ENCODE measurements at places on chromosomes 7 and 10.

DNA sequence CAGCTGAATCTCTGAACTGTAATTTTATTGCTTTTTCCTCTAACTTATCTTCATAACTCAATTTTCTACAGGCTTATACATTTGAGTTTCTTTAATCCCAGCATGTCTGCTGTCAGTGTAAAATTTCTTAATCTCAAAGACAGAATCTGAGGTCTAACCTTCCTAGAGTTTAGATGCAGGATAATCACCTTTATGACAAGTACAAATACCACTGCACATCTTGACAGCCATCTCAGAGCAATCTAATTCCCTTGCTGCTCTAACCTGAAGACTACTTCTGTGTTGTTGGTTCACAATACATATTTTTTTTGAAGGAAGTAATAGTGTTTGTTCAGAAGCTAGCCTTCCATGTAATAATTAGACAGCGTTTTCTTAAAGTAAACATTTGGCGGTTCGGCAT lies 424.2 kb upstream of the ZWINT start:
- DNase-seq: no peak

DNA sequence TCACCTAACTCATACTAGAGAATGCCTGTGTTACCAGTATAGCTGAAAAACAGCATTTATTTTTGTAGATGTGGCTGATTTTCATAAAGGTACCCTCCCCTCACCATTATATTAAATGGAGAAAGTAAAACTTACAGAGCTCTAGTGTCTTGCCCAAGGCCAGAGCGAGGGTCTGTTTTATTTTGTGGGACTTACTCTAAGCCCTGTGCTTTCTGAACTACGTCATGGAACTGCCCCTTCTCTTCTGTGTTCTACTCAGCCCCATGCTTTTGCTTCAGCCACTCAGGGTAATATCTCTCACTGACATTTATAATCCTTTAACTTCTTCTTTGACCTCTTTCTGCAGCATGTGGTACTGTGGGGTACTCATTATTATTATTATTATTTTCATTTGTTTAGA lies 10.3 kb upstream of the ZNF786 start:
- no peak for DNase-seq

- no peak for DNase-seq
Observed at GRCh38 chr10:99555825-99556523, 23.2 kb downstream of the NKX2-3 start.

GRCh38 chr7:34133983-34134782 lies 228.8 kb downstream of the BMPER start:
- peak; percentile 80 for DNase-seq

GRCh38 chr7:84389242-84389641 lies 194.7 kb upstream of the SEMA3A start:
- DNase-seq: no peak

DNA sequence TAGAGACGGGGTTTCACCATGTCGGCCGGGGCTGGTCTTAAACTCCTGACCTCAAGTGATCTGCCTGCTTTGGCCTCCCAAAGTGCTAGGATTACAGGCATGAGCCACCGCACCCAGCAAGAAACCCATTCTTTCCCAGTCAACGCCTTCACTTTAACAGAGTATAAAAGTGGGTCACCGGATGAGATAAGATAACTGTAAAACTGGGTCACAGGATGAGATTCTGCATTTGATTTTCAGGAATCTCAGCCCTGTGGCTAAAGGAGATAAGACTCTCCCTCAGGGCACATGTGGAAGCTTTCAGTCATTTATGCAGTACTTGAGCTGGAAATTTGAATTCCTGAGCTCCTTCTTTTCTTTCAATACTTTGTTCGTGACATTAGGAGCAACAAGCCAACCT lies 70.8 kb downstream of the LRRC17 start:
- no peak for DNase-seq

GRCh38 chr10:115049318-115049717 lies 43.8 kb upstream of the ATRNL1 start:
- no peak for DNase-seq

DNA sequence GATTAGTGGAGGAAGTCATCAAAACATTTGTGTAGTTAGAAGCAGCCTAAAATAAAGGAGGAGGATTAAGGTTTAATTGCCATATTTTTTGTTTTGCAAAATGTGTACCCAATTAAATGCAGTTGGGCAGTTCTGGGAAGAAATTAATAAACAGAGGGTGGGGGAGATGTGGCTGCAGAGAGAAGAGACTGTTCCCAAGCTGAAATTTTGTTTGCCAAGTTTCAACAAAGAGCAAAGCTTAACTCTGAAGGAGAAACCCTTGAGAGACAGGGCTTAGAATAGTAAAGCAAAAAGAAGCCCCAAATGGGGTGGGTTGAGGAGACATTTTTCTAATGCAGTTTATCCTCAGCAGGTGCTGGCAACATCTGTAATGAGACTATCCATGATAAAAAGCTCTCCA lies 298.0 kb upstream of the NRP1 start:
- no peak for DNase-seq

DNA sequence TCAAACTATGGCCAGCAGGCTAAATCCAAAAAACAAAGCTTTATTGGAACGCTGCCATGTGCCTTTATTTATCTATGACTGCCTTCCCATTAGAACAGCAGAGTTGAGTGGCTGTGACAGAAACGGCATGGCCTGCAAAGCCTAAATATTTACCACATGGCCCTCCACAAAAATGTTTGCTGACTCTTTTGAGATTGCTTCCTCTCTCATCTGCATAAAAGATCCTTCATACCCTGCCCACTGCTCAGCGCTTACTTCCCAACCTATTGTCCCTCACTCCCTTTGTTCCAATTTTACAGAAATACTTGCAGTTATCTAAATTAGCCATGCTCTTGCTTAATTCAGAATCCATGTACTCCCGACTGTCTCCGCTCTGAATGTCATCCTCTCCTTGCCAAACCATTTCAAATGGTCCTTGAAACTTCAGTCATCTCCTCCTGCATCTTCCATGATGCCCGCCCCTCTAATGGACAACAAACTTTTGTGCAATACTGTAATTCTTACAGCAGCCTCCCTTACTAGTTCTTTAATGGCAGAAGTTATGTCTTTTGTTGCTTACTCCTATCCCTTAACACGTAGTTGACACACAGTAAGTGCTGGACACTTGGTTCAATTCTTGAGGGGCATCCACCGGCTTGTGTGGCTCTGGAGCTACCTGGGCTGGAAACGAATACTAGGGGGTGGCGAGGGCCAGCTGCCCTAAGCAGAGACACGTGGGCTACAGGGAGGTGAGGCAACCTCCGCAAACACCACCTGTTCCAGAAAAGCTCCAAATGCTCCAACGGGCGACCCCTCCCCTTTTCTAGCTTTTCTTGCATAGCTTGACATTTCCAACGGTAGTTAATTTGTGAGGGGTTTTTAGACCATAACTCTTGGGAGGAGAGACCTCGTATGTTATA lies 832 bp downstream of the XRCC2 start:
- peak; percentile 27 for DNase-seq

DNA sequence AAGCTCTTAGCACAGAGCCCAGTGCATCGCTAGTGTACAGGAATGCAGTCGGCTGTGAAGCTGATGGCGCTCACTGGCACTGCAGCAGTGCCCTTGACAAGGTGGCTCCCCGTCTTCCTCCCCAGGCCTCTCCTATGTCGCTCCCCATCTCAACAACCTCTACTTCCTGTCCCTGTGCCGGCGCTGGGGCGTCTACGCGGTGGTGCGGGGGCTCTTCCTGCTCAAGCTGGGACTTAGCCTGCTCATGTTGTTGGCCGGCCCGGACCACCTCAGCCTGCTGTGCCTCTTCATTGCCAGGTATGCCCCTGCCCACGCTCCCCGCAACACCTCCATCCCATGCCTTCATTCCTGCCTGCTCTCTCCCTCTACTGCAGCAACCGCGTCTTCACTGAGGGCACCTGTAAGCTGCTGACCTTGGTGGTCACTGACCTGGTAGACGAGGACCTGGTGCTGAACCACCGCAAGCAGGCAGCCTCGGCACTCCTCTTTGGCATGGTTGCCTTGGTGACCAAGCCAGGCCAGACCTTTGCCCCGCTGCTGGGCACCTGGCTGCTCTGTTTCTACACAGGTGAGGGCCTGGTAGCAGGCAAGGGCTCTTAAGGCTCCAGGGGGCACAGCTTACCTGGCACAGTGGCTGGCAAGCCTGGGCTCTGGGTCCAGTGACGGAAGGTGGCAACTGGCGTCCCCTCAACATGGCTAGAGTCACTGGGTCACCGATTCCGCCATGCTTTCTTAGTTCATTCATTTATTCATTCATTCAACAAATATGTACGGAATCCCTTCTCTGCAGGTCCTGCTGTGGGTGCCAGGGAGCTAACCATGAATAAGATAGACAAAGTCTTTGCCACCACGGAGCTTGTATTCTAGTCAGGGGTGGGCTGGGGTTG lies 22.3 kb upstream of the C10orf95 start:
- no peak for DNase-seq

DNA sequence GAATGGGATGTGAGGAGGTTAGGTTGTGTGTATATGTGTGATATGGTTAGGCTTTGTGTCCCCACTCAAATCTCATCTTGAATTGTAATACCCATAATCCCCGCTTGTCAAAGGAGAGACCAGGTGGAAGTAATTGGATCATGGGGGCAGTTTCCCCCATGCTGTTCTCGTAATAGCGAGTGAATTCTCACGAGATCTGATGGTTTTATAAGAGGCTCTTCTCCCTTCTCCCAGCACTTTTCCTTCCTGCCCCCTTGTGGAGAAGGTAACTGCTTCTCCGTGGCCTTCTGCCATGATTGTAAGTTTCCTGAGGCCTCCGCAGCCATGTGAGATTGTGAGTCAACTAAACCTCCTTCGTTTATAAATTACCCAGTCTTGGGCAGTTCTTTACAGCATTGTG lies 47.3 kb downstream of the NPVF start:
- no peak for DNase-seq

DNA sequence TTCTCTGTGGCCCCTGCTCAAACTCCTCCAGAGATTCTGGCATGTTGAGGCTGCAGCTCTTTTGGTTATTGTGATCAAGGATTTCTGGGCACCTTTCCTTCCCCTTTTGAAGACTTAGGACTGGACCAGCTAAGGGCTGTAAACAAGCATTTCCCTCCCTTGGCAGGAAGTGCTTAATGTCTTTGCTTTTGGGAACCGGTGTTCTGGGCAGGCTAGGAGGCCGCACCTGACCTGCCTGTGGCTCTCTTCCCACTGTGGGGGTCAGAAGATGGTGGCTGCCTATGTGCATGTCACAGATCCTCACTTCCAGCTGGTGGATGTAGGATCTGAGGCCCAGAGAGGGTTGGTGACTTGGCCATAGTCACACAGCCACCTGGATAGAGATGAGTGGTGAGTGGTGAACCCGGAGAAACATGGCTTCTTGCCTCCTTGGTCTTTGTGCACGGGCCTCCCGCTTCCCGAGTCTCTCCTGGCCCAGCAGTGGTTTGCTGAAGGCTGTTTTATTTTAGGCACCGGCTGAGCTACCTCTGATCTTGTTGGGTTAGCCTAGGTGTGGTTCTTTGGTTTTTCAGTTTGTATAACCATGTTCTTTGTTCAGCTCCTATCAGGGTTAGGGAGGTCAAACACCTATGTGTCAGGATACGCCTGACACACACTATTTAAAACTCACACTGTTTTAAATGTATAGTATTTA lies 82.0 kb downstream of the GRK5 start:
- no peak for DNase-seq

GRCh38 chr10:122084286-122085041 lies 95.5 kb downstream of the TACC2 start:
- DNase-seq: no peak

DNA sequence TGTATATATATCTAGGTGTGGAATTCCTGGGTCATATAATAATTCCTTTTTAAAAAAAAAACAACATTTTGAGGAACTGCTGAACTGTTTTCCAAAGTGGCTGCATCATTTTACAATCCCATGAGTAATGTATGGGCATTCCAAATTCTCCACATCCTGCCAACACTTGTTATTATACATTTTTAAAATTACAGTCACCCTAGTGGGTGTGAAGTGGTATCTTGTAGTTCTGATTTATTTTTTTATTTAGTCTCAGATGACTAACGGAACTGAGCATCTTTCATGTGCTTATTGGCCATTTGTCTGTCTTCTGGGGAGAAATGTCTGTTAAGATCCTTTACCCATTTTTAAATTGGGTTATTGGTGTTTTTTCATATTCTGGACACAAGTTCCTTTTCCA lies 12.0 kb upstream of the KLHL7 start:
- DNase-seq: no peak

DNA sequence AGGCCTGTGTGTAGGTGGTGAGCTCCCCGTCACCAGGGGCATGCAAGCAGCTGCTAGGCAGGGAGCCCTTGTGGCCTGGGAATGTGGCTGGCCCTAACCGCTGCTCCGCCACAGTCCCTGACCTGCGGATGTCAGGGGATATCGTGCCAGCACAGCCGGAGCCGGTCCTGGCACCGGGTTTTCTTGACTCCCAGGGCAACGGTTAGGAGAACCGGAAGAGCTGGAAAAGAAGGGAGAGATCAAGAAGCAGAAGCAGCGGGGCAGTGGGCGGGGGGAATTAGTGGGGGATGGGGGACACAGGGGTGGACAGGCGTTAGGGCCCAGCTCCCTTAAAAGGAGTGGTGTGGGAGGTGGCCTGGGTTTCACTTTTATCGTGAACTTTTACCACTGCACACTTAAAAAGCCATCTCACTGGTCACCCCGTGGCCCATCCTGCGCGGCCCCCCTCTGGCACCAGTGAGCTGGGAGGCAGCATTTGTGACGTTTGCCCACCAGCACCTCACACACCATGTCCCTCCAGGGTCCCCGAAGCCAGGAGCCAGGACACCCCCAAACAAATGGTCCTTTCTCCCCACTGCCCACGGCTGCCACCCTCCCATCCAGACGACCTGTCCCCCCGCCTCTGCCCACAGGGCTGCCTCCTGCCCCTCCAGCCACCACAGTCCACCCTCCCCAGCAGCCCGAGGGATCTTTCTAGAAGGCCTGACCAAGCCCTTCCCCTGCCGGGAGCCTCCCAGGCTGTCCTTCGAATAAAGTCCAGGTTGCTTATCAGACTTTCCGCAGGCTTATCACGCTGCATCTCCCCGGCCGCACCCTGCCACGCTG lies 1.8 kb upstream of the MICALL2 start:
- DNase-seq: peak; percentile 33

DNA sequence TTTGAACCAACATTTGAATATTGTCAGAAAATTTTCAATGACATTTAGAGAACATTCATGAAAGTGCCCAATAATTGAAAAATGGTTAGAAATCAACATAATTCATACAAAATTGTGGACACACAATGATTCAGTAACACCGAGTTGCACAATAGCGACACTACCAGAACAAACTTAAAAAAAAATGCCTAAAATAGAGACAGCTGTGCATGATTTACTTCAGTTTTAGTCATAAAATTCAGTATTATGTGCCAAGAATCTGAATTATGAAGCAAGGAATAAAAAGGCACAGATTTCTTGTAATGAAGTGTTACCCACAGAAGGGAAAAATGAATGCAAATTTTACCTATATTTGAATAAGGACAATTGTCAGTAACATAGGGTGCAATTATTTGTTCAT lies 396.0 kb downstream of the SEMA3D start:
- no peak for DNase-seq

GRCh38 chr7:124934841-124935240 lies 5.2 kb upstream of the POT1 start:
- no peak for DNase-seq
